B cell (primary cell): ENCODE measurements at places on chromosomes 7 and 10. TPM values are rescaled to one million over a fixed set of nuclear protein-coding genes. Genes with fewer than 3 reads are reported as not detected.

- H3K27ac ChIP-seq = no peak overlapping the region
- no peaks in the 10 kb centered on the region for H3K27me3 ChIP-seq
- DNase-seq = no peak
- peaks cover 24% of the 10 kb centered on the region for H3K36me3 ChIP-seq
- peaks cover 9% of the 10 kb centered on the region for H3K4me1 ChIP-seq
Observed at GRCh38 chr10:132647424-132647823, 109.8 kb downstream of the INPP5A start.

- H3K36me3 ChIP-seq = no peaks in the 10 kb centered on the region
- no peak overlapping the region for H3K4me3 ChIP-seq
- H3K27ac ChIP-seq = no peak overlapping the region
- no peaks in the 10 kb centered on the region for H3K4me1 ChIP-seq
- H3K27me3 ChIP-seq = no peaks in the 10 kb centered on the region
- DNase-seq = no peak
Observed at GRCh38 chr7:1323178-1324027, 90.7 kb downstream of the UNCX start.

GRCh38 chr10:58320351-58321049, 14.3 kb upstream of the UBE2D1 start:
- no peak overlapping the region for H3K4me3 ChIP-seq
- DNase-seq = no peak

GRCh38 chr7:40714363-40715052, 579.7 kb downstream of the SUGCT start:
- H3K27me3 ChIP-seq = no peaks in the 10 kb centered on the region
- H3K27ac ChIP-seq = no peak overlapping the region
- no peak overlapping the region for H3K4me3 ChIP-seq
- H3K36me3 ChIP-seq = no peaks in the 10 kb centered on the region
- no peak for DNase-seq

The RASSF4 gene
- 1.4 and 2.6 TPM in 2 replicates for total RNA-seq

The DEPP1 gene
- not detected in 2 replicates for total RNA-seq

DNA sequence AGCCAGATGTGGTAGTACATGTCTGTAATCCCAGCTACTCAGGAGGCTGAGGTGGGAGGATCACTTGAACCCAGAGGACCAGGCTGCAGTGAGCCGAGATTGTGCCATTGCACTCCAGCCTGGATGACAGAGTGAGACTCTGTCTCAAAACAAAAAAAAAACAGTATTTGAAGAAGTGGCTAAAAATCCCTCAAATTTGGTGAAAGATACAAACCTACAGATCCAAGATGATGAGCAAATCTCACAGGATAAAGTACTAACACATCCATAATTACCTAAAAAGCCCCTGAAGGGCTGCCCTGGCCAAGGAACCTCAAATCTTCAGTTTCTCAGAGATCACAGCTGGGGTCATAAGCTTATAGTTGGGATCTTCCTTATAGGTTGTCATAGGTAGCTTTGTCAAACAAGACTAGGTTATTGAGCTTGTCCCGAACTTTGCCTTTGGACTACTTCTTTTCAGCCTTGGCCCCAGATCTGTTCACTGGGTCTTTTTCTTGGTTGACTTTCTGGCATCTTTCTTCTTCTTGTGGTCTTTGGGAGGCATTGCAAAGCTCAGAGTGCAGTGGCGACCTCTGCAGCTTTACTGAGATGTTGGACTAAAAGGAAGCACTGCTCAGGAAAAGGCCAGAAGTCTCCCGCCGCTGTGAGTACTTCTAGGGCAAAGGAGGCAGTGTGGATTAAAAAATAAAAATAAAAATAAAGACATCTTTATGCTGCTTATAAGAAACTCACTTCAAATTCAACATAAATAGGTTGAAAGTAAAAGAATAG, 28.6 kb upstream of the SAR1A start:
- peaks cover 5% of the 10 kb centered on the region for H3K36me3 ChIP-seq
- H3K27me3 ChIP-seq = no peaks in the 10 kb centered on the region
- no peak overlapping the region for H3K4me3 ChIP-seq
- no peaks in the 10 kb centered on the region for H3K4me1 ChIP-seq
- H3K27ac ChIP-seq = no peak overlapping the region

GRCh38 chr10:8902926-8903325, 848.4 kb downstream of the GATA3 start:
- DNase-seq = no peak
- no peaks in the 10 kb centered on the region for H3K4me1 ChIP-seq
- H3K4me3 ChIP-seq = no peak overlapping the region
- H3K27ac ChIP-seq = no peak overlapping the region

GRCh38 chr10:97408496-97408992, 7.4 kb upstream of the RRP12 start:
- H3K27ac ChIP-seq = no peak overlapping the region
- H3K27me3 ChIP-seq = no peaks in the 10 kb centered on the region
- no peak overlapping the region for H3K4me3 ChIP-seq
- no peaks in the 10 kb centered on the region for H3K4me1 ChIP-seq
- no peak for DNase-seq

DNA sequence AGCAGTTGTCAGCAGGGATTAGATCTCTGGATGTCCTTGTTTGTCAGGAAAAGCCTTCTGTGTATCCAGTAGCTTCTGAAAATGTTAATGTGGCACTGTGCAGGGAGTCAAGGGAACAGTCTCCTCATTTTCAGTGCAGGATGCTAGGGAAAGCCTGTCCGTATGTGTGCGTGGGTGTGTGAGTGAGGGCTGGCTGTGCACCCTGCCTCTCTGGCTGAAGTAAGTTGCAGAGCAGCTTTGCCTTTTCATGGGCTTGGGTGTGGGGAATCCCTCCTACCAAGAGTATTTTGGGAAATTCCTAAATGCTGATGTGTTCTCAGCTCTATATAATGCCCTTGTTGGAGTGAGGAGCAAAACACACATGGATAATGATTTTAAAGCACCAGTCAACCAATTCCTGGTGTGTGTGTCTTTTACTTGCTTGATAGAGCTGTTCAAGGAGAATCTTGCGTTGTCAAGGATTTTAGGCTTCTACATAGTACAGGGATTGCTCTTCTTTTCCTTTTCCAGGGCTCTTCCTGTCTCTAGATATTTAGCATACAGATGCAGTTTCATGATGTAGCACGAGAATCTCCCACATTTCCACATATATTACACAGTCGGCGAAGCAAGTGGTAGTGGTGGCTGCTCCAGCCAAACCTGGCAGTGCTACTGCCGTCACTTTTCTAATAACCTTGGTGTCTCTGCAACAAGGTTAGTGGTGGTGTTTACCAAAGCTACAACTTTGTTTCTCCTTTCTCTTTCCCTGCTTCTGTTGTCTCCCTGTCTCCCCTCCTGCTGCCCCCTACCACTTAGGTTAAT, 92.8 kb downstream of the MCU start:
- H3K4me1 ChIP-seq = no peaks in the 10 kb centered on the region
- DNase-seq = no peak
- H3K4me3 ChIP-seq = no peak overlapping the region
- H3K27me3 ChIP-seq = no peaks in the 10 kb centered on the region
- no peak overlapping the region for H3K27ac ChIP-seq

DNA sequence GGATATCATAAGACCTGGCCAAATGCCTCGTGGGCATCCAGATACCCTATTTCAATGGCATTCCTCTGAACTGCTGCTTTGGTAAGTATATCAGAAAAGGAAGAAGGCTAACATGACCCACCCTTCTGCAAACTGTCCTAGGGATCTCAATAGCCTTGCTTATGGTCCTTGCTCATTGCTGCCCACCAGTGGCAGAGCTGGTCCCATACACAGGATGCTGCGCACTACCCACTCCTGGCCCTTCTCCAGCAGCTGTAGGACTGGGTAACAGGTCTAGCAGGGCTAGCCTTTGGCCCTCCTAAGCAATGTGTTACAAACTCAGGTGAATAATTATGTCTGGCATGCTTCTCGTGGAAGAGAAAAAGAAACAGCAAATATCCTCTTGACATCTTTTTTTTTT, 72.5 kb downstream of the C10orf90 start:
- no peaks in the 10 kb centered on the region for H3K4me1 ChIP-seq
- peak; percentile 5 for DNase-seq
- H3K36me3 ChIP-seq = no peaks in the 10 kb centered on the region
- no peak overlapping the region for H3K4me3 ChIP-seq
- no peak overlapping the region for H3K27ac ChIP-seq
- no peaks in the 10 kb centered on the region for H3K27me3 ChIP-seq

DNA sequence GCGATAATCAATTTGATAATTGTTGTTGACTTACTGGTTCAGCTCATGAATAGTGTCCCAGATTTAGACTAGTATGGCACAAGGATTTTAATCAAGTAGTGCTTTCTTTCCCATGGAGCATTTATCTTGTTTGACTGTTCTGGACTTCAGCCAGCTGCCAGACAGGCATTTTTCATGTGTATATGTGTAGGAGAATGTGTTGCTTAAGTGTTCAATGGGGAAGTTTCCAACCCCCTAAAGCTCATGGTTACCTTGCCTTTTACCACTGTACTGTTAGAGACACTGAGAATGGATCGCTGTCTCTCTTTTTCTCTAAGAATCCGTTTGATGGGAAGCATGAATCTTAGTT, 103.9 kb downstream of the LRRC4 start:
- no peak overlapping the region for H3K27ac ChIP-seq
- H3K4me1 ChIP-seq = peaks cover 38% of the 10 kb centered on the region
- H3K27me3 ChIP-seq = no peaks in the 10 kb centered on the region
- DNase-seq = no peak
